Germinal center (tissue), 1 donor: ENCODE measurements at places on chromosomes 1 and 21.

- no peak for DNase-seq
These were observed 15.4 kb upstream of the ADAR start for GRCh38 chr1:154623358-154623757.

GRCh38 chr1:93631626-93632365, 49.8 kb downstream of the BCAR3 start:
- no peak for DNase-seq

DNA sequence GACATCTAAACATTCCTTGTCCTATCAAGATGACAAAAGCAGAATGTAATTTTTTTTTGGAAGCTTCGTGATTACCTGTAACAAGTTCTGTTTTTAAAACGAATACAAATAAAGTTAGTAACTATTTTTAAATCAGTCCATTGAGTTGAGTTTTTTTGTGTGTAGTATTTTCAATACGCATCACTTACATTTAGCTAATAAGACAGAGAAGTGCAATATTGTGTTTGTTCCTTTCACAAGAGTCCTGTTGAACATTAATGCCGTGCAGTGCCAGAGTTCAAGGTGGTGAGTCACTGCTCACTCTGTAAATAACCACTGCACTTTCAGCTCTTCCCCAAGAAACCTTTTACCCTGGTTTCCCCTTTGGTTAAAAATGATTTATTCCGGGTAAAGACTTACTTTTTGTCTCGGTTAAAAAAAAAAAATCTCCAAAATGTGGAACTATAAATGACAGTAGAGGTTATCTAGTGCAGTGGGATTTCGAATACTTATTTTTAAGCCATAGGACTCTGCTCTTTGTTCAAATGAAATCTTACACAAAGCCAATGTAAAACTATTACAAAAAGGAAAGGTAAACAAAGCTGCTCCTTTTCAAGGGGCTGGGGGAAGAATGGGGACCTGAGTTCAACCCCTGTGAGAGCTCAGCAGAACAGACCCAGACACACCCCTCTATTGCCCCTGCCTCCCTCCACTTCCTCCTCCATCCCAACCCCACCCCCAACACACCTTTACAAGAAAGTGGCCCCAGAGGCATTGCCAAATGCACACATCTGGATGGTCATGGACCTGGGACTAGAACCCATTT, 14.8 kb upstream of the NCMAP start:
- no peak for DNase-seq

- DNase-seq, result no peak
These were observed 7.1 kb downstream of the PRRX1 start for GRCh38 chr1:170670802-170671628.

DNA sequence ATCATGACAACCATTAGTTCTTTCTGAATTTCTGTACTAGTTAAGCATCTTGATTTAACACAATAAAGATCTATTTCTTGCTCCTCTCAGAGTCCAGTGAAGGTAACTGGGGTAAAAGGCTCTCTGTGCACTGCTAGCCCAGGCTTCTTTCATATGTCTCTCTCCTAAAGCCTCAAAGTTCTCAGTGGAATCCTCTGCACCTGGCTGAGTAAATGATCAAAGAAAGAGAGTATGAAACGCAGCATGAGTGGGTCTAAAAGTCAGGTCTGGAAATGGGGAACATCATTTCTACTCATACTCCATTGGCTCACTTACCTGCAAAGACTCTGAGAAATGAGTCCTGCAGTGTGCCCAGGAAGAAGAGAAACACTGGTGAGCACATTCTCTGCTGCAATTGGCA, 418.5 kb downstream of the PTPRC start:
- no peak for DNase-seq
